Stimulated activated CD8-positive, alpha-beta memory T cell treated with anti-CD3 and anti-CD28 coated beads, Interleukin-4, amount 100 ng/mL, for 48 hours (primary cell): ENCODE measurements at places on chromosomes 2 and 18.

DNA sequence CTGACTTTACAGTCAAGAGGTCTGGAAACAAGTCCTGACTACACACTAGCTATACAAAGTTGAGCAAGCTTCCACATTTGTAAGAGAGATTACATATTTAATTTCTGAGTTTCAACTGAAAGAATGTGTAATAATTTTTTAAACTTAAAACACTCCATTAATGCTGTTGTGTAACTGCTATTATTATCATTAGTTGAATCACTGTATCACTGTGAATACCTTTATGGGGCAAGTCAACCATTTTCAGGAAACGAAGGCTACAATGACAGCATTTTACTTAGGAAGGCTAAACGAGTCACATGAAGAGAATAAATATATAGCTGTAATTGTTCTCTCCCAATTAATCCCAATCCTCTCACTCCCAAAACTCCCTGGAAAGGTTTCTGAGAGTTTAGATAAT lies 46.3 kb downstream of the TRIP12 start:
- no peak for DNase-seq

DNA sequence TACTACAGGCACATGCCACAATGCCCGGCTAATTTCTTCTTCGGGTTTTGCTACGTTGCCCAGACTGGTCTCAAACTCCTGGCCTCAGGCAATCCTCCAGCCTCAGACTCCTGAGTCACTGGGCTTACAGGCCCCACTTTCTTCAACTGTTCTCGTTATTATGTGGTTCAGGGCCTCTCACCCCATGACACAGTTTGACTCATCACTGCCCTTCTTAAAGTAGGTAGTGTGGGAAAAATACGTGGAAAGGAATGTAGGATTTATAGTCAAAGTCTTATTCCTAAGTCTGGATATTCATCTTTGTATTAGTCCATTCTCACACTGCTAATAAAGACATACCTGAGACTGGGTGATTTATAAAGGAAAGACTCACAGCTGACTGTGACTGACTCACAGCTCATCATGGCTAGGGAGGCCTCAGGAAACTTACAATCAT lies 19.4 kb downstream of the CENPA start:
- DNase-seq, result no peak

- DNase-seq, result no peak
Observed at GRCh38 chr18:58670404-58671110, 708 bp upstream of the MALT1 start.

DNA sequence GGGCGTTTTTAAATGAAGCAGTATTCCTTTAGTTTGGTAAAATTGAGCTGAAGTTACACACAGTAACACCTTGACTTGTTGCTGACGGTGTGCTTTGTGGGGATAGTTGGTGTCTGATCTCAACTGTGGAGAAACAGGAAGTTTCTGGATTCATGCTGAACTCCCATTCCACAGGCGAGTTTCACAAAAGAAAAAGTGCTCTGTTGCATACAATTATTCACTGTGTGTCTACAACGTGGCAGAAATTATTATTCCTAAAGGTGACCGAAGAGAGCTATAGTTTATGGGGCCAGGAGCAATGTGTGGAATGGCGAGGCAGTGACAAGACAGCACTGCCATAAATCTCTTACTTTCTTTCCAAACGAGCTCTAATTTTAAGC lies 463 bp upstream of the CABYR start:
- no peak for DNase-seq

DNA sequence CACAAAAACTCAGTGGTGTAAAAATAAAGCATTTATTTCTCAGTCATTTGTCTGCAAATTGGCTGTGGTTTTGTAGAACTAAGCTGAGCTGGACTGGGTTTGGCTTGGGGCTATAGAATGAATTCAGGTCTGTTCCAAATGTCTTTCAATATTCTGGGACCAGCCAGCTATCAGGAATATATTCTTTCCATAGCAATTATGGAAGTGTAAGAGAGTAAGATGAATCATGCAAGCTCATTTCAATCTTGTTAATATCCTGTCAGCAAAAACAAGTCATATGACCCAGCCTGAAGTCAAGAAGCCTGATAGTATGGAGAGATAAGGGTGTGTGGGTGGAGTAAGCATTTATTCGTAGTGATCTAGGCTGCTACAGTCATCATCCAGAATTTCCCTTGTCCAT lies 481.0 kb upstream of the CDH2 start:
- no peak for DNase-seq

GRCh38 chr18:55748227-55748738 lies 160.3 kb upstream of the TCF4 start:
- no peak for DNase-seq

DNA sequence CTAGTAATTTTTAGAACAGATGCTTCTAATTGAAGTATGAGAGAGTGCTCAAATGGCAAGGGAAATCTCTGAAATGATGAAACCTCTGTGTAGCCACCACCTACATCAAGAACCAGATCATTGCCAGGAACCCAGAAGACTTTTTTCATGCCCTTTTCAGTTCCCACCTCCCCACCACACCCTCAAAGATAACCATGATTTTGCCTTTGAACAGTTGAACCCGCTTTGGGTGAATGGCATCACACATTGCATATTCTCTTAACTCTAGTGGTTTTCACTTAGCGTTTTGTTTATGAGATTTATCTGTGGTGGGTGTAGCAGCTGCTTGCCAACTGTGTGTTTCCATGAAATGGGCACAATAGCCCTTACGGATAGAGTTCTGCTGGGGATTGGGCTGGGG lies 142.9 kb upstream of the HDAC4 start:
- no peak for DNase-seq

DNA sequence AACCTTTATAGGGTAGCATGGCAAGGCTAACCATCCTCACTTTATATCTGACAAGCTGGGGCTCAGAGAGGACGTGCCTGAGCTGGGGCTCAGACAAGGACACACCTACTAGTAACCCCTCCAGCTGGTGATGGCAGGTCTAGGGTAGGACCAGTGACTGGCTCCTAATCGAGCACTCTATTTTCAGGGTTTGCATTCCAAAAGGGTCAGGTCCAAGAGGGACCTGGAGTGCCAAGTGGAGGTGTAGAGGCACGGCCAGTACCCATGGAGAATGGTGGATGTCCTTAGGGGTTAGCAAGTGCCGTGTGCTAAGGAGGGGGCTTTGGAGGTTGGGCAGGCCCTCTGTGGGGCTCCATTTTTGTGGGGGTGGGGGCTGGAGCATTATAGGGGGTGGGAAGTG lies 1.2 kb upstream of the DES start:
- no peak for DNase-seq

- DNase-seq, result no peak
Observed at GRCh38 chr2:26637811-26638310, 3.3 kb downstream of the CIB4 start.

GRCh38 chr18:48292229-48292628 lies 117.0 kb downstream of the ZBTB7C start:
- no peak for DNase-seq

DNA sequence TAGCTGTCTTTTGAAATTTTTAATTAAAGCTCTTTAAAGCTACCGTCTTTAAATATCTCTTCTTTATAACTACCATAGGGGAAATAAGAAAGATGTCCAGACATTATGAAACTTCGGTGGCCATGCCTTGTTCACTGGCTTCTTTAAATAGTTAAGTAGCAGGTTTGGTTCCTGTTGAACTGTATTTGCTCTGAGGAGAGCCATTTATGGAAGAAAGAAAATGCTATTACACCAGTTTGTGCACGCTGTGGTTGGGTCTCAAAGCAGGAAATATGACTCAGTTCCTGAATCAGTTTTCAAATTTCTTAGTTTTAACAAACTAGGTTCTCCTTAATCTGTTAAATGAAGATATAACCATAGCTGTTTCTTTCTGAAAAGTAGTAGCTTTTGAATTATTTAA lies 12.2 kb downstream of the ARPC2 start:
- DNase-seq, result no peak

GRCh38 chr2:9141091-9141667 lies 65.4 kb upstream of the ASAP2 start:
- DNase-seq, result no peak

GRCh38 chr18:42137693-42138375 lies 182.8 kb downstream of the PIK3C3 start:
- DNase-seq, result no peak

DNA sequence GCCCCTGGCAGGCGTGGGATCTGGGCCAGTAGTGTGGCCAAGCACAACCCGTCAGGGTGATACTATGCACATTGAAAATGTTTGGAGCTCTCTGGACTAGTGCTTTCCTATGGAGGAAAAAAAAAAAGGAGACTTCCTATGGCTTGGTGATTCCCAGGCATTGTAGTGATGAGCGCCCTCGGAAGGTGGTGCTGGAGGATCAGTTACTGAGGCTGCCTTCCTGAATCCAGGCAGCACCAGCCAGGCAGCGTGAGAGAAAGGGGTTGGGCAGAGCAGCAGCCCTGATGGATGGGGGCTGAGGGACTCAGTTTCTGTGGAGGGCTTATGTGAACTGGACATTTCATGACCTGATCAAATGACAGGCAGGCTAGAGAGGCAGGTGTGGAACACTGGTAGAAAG lies 70.9 kb downstream of the CHRNA1 start:
- no peak for DNase-seq

GRCh38 chr2:178914259-178914849 lies 107.1 kb upstream of the TTN start:
- DNase-seq, result peak; percentile 86

DNA sequence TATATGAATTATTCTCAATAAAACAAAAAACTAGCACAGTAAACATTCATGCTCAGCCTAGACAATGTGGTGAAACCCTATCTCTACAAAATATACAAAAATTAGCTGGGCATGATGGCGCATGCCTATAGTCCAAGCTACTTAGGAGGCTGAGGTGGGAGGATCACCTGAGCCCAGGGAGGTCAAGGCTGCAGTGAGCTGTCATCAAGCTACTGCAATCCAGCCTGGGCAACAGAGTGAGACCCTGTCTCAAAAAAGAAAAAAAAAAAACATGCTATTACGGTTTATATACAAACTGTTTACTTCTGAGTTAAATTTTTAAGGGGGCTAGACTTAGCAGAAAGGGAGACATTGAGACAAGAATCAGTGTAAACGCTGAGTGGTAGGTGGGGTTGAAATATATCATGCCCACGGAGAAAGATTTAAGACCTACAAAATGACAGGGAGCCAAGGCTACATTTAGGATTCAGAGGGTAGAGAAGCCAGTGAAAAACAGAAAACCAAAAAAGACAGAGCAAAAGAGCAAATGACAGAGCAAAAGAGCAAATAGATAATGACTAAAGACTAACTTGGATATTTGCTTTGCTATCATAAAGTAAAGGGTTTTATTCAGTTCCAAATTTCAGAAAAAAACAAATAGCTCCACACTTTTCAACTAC lies 7.5 kb downstream of the TTC32 start:
- no peak for DNase-seq

DNA sequence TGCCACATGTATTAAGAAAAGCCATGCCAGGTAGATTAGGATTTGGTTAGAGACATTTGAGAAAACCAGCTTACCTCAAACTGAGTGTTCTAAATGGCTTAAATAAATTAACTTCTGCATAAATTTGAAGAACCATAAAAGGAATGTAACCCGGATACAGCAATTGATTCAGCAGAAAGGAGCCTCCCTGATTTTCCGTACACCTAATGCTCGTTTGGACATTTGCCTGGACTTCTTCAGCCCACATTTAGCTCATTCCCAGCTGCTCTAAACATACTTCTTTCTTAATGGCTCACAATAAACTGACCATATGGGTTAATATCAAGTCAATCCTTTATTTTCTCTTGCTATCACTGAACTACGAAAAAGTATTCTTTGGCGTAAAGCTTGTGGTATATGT lies 392.4 kb downstream of the ZNF516 start:
- no peak for DNase-seq

- peak; percentile 64 for DNase-seq
Observed at GRCh38 chr2:69830045-69830905, 815 bp downstream of the GMCL1 start.

GRCh38 chr18:31575515-31576257 lies 16.0 kb upstream of the TTR start:
- no peak for DNase-seq

DNA sequence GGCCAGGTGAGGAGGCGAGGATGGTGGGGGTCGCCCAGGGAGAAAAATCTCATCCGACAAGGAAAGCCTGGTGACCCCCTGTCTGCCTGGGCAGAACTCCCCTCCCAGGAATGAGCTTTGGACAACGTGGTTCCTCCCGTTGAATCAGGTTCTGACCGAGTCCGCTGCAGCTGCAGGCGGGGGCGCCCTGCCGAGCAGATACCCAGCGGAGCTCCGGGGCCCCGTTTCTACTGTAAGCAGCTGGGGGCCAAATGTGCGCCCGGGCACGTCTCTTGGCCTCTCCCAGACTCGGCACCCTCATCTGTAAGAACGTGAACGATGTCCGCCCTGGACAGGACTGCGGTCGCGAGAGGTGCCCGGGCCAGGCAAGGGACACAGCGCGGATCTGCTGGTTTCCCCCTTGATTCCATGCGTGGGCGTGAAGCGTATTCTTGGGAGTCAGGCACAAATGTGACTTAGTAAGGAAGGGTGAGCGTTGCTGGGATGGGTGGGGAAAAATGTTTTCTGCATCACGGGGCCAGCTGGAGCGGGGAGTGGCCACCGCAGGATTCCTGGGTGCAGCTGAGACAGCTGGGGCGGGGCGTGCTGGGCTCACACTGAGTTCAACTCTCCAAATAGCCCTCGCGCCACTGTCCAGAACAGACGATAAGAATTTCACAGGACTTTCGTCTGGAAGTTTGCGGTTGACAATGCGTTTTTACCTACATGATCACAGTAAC lies 20.2 kb upstream of the TUBB6 start:
- DNase-seq, result no peak

DNA sequence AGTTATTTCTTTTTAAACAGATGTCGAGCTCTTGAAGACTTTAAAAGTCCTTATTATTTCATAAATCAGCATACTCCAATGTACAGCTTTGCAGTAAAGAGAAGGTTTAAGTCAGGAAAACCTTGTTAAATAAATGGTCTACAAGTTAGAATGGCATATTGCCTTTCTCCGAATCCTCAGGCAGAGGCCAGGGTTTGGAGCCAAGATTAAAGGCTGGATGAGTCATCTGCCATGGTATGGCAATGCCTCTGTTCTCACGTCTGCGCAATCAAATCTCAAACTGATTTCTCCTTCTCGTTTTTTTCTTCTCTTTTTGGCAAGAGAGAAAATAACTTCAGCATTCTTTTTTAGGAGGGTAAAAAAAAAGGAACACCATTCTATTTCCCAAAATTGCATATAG lies 5.6 kb upstream of the KCNJ3 start:
- DNase-seq, result no peak

DNA sequence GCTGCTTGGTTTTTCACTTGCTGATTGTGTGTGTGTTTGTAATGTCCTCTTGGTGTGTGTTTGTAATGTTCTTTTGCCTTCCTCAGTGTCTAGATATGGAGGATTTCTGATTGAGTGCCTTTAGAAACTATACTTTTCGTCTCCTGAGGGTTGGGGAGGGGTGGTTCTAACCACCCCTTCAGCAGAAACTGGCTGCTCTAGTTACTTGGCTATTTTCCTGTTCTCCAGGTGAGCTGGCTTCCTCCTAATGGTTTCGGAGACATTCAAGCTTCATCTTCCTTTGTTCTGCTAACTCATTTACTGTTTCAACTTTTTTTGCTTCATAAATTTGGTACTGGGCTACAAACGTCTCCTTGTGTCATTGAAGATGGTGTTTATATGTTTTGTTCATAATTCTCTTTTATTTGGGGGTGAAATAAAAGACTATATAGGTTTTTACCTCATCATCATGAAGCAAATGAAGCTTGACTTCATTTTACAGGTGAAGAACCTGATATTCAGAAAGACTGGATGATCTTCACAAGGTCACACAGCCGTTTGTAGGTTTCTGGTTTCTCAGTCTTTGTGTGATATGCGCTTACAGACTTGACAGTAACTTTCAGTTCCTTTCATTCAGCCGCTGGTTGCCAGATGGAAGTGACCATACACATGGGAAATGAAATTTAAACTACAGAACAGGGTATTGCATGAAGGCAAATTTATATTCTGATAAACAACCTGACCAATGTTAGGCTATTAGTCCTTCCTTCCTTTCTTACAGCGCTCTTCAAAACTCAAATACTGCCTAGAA lies 238.5 kb downstream of the GALR1 start:
- DNase-seq, result no peak
